Esophagus mucosa (tissue), 1 donor: ENCODE measurements at places on chromosomes 2 and 18.

GRCh38 chr2:186105016-186105724 lies 366.6 kb downstream of the FSIP2 start:
- ATAC-seq = peak; percentile 70

DNA sequence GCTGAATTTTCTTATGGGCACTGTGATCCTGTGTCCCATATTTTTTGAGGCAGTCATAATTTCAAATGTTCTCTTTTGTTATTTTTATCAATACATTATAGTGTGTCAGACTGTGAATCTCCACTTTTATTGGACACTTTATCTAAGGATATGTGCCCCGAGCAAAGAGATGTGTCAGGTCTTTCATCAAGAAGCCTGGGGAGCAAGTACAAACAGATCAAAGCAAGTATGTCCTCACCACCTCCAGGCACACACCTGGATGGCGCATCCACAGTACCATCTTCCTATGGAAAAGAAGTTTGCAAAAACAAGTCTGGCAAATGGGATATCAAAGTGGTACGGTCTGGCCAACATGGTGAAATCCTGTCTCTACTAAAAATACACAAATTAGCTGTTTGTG lies 81.0 kb upstream of the ZNF236 start:
- ATAC-seq = no peak

DNA sequence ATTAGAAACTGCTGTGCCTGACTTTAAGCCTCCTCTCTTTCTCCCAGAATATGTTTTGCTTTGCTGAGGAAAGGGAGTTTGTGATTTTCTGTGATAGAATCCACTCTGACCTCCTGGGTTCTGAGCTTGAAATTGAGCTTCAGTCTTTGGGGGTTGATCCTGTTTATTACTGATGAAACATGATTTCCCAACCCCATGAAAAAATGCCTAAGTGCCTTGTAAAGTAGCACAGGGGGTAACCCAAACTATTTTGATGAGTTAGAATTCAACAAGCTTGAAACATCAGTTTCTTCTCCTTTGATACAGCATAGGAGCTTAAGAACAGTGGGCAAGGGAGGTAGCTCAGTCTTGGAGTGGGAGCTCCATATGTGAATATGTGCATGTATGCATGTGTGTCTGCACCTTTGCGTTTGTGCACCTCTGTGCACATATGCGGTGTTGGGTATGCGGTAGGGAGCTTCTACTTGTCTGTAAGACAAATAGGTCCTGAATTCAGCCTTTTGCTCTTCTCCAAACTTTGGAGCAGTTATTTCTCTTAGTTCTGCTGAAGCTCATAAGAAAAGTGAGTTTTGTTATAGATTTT lies 364.6 kb downstream of the OSR1 start:
- ATAC-seq = no peak

DNA sequence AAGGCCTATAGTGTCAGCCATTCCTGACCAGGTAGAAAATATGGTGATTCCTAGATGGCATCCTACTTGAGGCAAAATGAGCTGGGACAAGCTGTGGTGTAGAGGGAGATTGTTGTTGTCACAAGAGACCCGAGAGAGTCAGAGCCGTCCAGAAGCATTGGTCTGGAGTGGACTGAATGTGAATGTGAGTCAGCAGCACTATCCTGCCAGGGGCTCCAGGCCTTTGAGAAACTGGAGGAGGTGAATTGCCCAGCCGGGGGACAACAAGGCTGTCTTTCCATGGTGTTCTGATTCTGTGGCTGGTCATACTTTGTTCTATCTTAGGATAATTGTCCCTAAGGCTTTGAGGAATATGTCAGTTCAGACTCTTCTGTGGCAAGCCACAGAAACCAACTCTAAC lies 29.4 kb upstream of the EIF2AK3 start:
- no peak for ATAC-seq

GRCh38 chr2:188977317-188977716 lies 3.1 kb downstream of the COL3A1 start:
- no peak for ATAC-seq

DNA sequence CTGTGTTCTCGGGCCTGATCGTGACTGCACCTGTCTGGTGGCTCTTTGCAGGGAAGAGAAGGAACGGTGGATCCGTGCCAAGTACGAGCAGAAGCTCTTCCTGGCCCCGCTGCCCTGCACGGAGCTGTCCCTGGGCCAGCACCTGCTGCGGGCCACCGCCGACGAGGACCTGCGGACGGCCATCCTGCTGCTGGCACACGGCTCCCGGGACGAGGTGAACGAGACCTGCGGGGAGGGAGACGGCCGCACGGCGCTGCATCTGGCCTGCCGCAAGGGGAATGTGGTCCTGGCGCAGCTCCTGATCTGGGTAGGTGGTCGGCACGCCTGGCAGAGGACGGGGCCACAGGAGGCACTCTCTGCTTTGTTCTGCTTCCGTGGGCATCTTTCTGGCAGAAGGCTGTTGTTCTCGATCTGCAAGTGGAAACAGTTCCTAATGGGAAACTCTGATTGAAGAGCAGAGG lies 48.0 kb downstream of the GBX2 start:
- ATAC-seq = no peak

DNA sequence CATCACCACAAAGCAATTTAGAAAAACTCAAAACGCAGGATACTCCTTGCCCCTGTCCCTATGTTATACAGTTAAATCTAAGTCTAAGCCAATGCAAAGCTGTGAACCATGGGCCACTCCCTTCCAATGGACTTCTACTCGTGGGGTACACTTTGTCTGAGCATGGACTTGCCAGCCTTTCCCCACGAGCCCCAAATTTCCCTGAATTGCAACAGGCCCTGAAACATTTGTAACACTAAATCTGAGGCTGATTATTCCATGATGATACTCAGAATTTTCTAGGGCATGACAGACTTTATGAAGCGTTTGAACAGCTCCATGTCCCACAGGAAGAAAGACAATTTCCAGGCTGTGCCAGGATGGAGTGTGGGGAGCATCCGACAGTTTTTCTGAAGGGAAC lies 189.6 kb downstream of the TXNL1 start:
- no peak for ATAC-seq

DNA sequence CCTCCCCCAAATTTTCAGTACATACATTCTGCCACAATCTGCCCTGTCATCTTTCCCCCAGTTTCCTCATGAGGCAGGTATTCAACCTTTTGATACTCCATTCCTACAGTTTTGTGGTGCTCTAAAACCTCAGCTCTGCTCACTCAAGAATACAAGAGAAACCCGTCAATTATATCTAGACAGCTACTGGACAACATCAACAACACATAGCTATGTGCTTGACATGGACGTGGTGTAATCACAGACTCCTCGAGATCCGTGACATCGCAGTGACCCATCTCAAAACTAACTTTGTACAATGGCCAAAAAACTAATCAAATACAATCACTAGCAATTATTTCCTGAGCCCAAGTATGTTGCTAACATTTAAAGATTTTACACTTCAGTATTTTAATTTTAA lies 23.6 kb downstream of the WDSUB1 start:
- ATAC-seq = no peak

GRCh38 chr2:181378491-181378890 lies 78.7 kb upstream of the ITGA4 start:
- no peak for ATAC-seq

DNA sequence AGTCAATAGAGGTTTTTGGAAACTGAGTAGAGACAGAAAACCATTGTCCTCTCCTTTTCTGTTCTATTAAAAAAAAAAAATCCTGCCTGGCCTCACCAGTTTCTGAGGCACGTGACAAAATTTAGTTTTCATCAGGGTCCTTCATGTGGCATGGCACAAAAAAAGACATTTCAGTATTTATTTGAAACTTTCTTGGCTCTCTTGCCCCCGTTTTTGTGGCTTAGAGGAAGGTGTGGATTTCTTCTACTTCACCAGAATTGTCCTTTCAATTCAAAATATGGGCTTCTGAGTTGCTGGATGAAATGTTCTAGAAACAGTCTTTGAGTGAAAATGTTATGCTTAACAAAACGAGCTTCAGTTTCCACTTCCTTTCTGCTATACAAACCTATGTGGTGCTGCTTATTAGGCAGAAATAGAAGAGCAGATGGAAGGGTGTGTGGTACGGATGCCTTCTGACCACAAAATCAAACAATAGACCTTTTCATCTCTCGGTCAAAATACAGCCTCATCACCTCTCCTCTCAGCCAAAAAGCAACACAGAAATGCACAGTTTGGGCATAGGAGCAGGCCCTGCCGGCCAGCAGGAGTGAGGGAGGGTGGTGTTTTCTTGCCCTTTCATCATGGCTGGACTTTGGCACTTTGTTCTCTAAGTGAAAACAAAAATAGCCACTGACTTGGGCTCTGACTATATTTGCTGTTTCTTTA lies 89.2 kb downstream of the SH3RF3 start:
- ATAC-seq = no peak

GRCh38 chr2:71788601-71789240 lies 335.4 kb downstream of the DYSF start:
- no peak for ATAC-seq

- ATAC-seq = no peak
Measured at GRCh38 chr2:141496810-141497209, 634.0 kb downstream of the LRP1B start.

GRCh38 chr18:34522603-34523002 lies 187.5 kb upstream of the DTNA start:
- ATAC-seq = no peak
